ENCODE measurements at places on chromosomes 11 and 22.

DNA sequence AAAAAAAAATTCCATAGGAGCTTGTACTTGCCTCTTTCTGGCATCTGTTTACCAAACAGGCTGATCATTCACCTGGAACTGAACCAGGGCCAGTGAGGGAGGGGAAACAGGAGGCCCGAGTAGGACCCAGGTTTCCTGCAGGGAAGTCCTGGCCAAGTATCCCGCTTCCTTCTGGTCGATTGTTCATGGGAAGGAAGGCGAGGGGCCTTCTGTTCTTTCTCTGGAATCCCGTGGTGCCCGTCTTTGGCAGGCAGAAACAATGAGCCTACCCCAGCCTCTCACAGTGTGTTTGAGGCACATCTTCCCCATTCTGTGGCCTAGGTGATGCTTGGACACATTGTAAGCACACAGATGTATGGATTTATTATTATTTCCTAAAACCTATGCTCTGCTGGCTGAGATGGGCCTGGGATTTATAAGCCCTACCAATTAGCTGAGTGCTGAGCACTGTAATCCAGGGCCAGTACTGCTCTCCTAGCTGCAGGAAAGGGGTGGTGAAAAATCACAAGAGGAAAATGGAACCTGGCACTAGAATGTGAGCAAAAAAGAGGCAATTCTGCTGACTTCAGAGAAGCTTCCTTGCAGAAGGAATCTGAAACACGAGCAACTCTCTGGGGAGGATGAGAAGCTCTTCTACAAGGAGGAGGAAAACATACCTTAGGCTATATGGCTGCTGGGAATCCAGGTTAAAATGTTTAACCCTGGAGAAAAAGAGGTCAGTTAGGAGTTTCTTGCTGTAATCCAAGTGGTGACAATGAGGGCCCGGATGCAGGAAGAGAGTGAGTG, 53.5 kb downstream of the PRR5L start:
- DNase-seq, result no peak

DNA sequence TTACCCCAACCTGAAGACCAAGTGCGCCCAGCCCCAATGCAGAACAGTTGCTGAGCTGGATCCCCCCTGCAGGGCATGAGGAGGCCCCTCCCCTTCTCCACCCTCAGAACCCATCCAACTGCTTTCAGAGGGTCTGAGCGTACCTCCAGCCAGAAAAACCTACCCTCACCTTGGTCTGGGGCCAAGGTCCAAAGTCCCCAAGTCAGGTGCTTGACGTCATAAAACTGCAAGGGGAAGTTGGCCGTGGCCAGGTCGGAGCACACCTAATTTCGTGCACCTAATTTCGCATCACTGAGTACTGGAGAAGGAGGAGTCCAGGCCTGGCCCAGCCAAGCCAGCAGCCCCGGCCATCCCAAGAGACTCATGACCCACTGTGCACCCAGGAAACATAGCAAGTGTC, 289.8 kb downstream of the CTTN start:
- DNase-seq, result no peak

DNA sequence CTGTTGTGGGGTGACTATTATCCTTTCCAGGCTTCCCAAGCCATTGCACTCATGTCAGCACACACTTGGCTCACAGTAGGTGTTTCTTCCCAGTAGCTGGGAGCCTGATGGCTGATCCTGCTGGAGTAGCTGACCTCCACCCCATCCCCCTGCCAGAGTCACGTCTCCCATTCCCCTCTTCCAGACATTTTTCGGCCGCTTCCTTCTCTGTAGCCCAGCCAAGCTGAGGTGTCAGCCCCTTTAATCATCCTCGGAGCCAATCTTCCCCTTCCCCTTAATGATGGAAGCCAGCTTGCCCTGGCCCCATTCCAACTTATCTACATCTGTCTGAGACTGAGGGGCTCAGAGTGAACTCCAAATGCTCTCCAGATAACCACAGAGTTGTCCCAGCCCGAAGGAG, 550.7 kb downstream of the MN1 start:
- no peak for DNase-seq

DNA sequence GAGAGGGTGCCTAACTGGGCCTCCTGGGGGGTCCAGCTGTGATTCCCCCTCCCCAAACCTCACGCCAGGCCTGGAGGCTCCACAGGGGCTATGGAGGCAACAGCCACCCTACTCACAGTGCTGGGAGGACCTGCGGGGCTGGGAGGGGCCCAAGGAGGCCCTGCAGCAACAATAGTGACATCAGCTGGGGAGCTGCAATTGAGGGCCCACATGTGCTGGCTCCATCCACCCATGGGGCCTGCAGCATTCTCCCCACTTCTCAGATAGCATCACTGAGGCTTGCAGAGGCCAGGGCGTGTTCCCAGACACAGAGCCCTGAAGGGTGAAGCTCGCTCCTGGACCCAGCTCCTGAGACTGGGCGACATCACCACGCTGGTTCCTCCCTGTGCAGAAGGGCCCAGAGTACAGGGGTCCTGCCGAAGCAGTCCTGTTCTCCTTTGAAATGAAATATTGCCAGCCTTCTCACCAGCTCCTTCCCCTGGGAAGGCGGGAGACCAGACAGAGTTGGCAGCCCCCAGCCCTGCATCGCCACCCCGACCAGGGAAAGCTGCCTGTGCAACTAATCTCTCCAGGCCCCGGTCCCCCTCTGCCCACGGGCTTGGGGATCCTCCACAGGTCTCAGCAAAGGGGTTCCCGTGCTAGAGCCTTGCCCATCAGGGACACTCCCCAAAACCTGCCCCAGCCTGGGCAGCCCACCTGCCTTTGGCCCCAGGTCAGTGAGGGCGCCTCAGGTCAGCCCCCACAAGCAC, 8.9 kb upstream of the TBX1 start:
- DNase-seq, result no peak

GRCh38 chr11:115501893-115502589, 2.2 kb downstream of the CADM1 start:
- no peak for DNase-seq

DNA sequence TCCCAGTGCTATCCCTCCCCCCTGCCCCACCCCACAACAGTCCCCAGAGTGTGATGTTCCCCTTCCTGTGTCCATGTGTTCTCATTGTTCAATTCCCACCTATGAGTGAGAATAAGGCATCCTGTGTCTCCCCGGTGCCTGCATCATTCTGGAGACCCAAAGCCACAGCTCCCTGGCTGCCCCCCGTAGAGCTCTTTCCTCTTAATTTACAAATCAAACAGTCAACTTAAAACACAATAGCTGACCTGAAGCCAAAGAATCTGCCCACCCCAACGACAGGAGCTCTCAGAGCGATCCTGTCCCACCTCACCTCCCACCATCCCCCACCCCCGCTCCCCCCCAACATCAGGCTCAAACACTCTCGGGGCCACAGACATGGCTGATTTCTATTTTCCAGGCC, 558.3 kb downstream of the BRD1 start:
- no peak for DNase-seq

DNA sequence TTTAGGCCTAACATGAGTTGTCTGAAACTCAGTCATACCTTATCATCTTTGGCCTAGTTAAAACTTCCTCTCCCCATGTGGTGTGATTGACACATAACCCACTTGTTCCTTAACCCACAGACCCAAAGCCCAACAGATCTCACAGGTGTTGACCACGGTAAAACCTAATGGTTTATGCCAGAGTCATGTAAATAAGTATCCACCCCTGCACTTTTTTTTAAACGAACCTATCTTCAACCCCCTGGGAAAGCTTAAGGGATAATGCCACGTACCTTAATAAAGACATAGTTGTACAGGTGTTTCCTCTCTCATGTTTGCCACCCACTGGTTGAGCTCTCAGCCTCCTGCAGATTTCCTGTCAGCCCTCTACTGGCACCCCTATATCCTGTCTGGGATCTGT, 709.3 kb upstream of the CCDC179 start:
- DNase-seq, result no peak

- peak; percentile 10 for DNase-seq
These were observed 102.6 kb downstream of the TMPRSS5 start for GRCh38 chr11:113603277-113604059.

GRCh38 chr22:39576027-39576426, 5.5 kb downstream of the CACNA1I start:
- no peak for DNase-seq

- no peak for DNase-seq
These were observed 755.0 kb downstream of the OPCML start for GRCh38 chr11:132777067-132777975.

DNA sequence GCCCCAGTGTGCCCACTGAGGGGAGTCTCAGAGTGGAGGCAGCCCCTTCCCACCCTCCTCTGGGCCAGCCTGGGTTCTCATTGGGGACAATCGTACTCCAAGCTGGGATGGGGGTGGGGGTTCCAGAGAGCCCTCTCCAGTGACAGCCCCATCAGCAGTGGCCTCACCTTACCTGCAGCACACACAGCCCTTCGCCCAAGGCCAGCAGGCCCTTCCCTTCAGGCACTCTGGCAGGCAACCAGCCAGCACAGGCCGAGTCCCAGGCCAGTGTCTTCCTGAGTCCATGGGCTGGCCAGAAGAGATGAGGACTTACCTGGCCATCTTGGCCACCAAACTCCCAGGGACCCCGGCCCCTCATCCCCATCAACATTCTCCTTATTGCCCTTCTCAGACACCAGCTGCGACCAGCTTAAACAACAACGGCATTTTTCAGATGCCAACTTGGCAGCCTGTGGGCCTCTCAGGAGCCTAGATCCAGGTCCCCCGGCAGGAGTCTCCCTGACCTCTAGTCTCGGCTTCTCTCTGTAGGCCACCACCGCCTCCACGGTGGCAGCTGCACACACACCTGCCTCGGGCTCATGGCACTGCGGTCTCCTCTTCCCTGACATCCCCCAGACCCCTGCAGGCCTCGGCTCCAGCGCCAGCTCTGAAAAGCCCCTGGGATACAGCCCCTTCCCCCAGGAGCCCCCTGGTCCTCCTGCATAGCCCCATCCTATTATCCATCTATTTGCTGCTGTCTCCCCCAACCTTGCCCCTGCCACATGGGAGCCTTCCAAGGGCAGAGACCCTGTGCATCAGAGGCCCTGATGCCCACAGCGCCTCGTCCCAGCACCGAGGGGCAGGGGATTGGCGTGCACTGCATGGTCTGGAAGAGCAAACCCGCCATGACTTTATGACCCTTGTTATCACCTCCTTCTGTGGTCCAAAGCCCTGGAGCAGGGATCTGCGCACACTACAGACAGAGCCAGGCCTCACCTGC, 111.2 kb upstream of the FGF3 start:
- DNase-seq, result no peak

GRCh38 chr22:45852826-45853225, 124.1 kb downstream of the WNT7B start:
- DNase-seq, result no peak

DNA sequence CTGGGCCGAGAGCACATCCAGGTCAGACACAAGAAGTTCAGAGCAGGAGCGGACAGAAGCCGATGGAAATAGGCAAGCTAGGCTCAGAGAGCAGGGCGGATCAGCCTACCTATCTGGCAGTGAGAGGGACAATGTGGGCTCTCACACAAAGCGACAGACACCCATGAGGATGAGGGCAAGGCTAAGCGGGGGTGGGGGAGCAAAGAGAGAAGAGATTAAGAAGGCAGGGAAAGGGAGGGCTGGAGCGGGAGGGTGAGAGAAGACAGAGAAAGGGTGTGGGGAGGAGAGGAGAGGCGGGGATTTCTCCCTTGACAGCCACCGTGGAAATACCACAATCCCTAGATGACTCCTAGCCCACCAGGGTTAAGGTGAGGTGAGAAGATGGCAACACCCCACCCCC, 57.9 kb downstream of the BUD13 start:
- DNase-seq, result no peak

Measured in frontal cortex (tissue), 4 donors.